ENCODE measurements at places on chromosomes 5 and 9. TPM values are rescaled to one million over a fixed set of nuclear protein-coding genes. Genes with fewer than 3 reads are reported as not detected.

GRCh38 chr5:98905857-98906688 lies 22.7 kb downstream of the CHD1 start:
- DNase-seq: peak; percentile 52

DNA sequence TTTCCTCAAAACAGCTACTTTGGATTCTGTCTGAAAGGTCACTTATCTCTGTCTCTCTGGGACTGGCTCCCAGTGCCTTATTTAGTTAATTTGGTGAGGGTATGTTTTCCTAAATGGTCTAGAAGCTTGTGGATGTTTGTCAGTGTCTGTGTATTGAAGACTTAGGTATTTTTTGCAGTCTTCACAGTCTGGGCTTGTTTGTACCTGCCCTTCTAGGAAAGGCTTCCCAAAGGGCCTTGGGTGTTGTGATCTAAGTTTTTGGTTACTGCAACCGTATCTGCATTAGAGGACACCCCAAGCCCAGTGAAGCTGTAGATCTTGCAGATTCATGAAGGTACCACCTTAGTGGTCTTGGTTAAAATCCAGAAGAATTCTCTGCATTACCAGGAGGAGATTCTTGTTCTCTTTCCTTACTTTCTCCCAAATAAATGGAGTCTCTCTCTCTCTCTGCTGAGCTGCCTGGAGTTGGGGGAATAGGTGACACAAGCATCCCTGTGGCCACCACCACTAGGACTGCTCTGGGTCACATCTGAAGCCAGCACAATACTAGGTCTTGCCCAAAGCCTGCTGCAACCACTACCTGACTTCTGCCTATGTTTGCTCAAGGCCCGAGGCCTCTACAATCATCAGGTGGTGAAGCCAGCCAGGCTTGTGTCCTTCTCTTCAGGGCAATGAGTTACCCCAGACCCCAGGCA lies 17.8 kb upstream of the CCNB1 start:
- DNase-seq: no peak

- no peak for DNase-seq
Measured at GRCh38 chr9:95017062-95017461, 290.6 kb downstream of the AOPEP start.

GRCh38 chr9:117081641-117082317 lies 333.1 kb downstream of the ASTN2 start:
- DNase-seq: peak; percentile 92

GRCh38 chr9:12878351-12878978 lies 103.6 kb downstream of the LURAP1L start:
- DNase-seq: peak; percentile 55

GRCh38 chr9:79213417-79214125 lies 358.2 kb upstream of the TLE4 start:
- peak; percentile 13 for DNase-seq

DNA sequence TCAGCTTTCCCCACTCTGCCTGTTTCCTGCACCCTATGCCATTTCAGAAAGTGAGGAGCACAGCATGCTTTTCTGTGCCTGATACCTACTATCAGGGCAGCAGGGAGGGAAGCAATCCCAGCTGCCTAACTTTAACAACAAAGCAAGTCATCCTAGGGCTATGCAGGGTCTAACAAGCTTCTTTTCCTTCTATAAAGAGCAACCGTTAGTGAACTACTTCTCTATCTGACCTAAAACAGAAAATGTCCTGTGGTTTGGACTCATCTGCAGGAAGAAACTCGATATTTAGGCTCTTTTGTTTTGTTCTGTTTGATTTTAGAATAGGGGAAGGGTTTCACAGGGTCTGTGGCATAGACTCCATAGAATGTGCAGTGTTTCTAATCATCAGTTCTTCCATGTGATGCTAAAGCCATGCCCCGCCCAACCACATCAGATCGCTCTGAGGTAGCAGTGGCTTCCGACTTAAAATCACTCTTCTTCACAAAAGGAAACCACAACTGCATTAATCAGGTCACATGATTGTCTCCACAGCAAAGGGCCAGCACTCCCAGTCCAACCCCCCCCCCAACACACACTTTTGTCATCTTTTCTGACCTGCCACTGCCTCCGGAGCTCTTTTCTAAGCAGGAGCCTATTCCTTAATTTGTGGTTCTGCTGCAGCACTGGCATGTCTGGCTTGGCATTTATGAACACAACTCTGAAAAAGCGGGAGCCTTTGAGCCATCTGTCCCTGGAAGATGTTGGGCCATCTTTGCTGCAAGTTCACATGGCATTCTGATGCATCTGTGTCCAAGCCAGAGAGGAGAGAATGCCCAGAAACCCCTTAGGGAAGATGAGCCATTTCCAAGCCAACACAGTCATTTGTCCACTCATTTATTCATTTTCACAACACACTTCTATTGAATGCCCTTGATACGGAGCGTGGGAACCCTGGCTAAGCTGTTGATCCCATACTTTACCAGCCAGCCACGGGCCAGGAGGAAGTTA lies 71.6 kb downstream of the CFAP90 start:
- no peak for DNase-seq

GRCh38 chr5:155624597-155625241 lies 611.2 kb downstream of the KIF4B start:
- no peak for DNase-seq

DNA sequence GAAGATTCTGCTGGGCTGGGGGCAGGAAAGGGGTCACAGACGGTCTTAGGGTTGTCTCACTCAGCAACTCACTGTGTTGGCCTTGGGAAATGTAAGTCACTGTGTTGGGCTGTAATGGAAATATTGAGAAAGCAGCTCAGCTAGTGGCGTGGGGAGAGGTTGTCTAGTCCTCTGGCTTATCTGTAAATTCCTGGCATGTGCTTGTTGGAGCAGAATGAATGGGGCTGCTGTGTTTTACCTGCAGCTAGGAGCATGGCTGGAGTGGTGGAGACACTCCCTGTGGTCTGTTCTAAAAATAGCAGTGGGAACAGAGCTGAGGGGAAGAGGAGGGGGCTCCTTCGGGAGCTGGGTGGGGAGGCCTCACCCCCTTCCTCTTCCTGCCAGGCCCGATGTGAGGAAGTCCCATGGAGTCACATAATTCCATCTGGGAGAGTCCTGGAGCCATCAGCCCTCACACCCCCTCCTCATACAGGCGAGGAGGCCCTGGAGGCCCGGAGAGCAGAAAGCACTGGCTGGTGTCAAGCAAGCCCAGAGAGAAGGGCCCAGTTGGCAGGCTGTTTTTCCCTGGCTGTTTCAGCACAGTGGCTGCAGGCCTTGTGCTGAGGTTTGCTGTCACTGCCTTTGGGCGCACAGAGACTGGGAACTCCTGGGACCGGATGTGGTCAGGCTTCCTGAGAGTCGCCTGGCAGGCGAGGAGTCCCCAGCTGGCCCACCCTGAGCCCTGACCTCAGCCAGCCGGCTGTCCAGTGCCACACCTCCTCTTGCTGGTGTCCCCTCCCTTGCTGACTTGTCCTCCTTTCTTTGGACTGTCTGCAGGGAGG lies 84.9 kb downstream of the RGS3 start:
- peak; percentile 71 for DNase-seq

- no peak for DNase-seq
Measured at GRCh38 chr9:88684046-88684445, 149.1 kb downstream of the NXNL2 start.

DNA sequence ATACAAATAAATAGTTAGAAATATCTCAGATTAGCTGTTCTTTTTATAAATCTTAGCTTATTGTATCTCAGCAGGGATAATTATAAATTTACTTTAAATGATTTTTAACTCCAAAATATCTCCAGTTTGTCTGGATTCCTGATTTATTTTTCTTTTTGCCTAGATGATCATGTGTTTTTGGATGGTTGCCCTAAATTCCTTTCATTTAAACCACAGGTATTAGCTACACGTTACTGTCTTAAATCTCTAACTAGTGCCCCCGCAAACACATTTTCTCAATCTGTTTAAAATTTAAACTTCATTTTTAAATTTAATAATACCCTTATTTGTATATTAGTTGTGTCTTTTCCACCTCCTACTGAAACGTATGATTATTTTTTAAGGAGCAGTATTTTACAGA lies 5.6 kb downstream of the FER start:
- DNase-seq: peak; percentile 26

DNA sequence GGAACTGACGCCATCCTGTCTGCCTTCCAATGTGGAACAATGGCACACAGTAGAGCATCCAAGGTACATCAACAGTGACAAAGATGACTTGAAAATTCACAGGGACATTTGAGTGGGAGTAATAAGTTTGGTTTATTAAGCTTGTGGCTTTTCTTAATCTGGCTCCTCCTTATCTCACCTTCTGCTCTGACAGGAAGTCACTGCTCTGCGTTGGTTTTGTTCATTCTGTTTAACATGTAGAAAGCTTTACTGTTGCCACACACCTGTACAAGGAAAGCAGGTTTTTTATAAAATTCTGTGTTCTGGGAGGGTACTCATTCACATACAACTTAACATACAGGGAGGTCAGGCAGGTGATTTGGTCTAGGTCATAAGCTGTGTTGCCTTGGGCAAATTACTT lies 1.6 kb upstream of the GZMK start:
- DNase-seq: no peak

NREP gene
- total RNA-seq: 90.5 TPM

KIF12 gene
- not detected for total RNA-seq

GPR151 gene
- total RNA-seq: not detected

PLK2 gene
- 230 TPM for total RNA-seq

PDLIM4 gene
- total RNA-seq: 153 TPM

UBE2QL1 gene
- not detected for total RNA-seq

ZNG1F gene
- total RNA-seq: 5.0 TPM

CXXC5 gene
- 264 TPM for total RNA-seq

ABLIM3 gene
- 75.5 TPM for total RNA-seq
